ENCODE measurements at places on chromosomes 1 and 21.

DNA sequence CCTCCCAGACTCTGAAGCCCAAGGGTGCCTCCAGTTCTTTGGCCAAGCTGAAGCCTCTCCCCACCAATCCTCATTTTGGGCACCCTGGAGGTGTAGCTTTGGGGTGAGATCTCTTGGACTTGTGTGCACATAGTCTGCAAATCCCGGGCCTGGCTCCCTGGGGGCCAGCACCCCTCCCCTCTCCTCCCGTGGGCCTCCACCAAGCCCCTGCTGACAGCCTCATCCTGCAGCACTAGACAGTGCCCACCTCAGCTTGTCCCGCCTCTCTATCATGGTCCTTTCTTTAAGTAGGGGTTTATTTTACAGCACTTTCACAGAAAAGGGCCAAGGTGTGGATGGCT, 3.2 kb downstream of the GJC2 start:
- no peak for DNase-seq

- DNase-seq = no peak
These were observed 29.0 kb upstream of the RHOU start for GRCh38 chr1:228706305-228706704.

GRCh38 chr1:207021139-207021861, 11.3 kb downstream of the C1orf116 start:
- peak; percentile 80 for DNase-seq

- DNase-seq = no peak
These were observed 25.5 kb downstream of the GRIK1 start for GRCh38 chr21:29914326-29914725.

GRCh38 chr1:161198897-161199431, at the start of gene ADAMTS4:
ADAMTS4 (minus strand) TSS chr1:161199054; CDS start chr1:161198627, 427 bp downstream.
- DNase-seq = no peak

GRCh38 chr1:28144203-28145135, 32.0 kb downstream of the PTAFR start:
- DNase-seq = no peak

- DNase-seq = peak; percentile 60
These were observed 618 bp downstream of the CLCC1 start for GRCh38 chr1:108962681-108963051.

DNA sequence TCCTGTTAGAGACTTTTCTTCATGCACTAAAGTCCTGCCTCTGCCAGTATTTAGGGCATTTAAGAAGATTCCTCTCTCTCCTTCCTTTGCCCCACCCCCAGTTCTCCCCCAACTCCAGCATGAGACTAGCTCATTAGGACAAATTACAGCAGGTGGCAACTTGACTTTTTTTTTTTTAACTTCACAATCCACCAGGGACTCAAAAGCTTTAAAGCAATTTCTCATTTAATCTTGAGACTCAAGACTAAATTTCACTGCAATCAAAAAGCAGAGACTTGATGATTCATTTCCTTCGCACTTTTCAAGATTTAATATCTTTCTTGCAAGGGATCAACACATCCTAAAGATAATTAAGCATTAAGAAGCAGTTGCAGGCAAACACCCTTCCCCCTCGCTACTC, 74.9 kb downstream of the WLS start:
- DNase-seq = no peak

DNA sequence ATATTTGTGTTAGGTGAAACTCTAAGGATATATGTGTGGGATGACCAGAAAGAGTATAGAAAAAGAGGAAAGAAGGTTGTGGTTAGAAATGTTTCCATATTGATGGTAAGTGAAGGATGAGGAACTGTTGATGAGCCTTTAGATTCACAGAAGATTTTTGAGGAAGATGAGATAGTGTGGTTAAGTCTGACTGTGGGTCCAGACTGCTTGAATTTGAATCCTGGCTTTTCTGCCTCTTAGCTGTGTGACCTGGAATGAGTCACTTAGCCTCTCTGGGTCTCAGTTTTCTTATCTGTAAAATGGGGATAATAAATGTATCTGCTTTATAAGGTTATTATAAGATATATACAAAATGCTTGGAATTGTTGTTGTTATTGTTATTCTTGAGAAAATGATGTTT, 27.5 kb downstream of the RGL1 start:
- DNase-seq = no peak

- no peak for DNase-seq
These were observed 55.0 kb upstream of the EPHA8 start for GRCh38 chr1:22508329-22508728.

GRCh38 chr1:117613249-117613968, 7.6 kb downstream of the TENT5C start:
- peak; percentile 81 for DNase-seq

DNA sequence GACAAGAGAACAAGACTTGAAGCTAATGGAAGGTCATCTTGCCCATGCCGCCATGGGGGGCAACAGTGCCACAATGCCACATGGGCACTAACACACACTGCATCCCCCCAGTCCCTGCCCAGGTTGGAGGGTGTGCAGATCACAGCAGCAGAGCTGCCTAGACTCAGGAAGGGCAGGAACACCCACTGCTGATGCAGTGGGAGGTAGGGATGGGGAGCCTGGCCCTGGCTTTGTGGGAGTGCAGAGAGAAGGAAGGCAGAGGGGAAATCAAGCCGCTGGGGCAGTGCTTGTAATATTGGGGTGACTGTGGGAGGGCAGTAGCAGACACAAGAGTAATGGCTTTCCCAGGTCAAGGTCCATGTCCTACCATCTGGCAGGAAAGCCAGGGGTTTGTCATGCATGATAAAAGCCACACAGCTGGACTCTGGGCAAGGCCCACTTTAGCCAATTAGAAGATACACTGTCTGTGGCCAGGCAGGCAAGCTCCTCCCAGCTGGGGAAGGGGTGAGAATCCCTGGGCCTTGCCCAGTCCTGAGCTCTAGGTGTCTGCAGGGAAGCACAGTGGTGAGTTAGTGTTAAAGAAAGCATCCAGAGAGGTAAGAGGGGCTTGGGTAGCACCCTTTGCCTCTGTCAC, 25.4 kb upstream of the MEF2D start:
- DNase-seq = no peak

DNA sequence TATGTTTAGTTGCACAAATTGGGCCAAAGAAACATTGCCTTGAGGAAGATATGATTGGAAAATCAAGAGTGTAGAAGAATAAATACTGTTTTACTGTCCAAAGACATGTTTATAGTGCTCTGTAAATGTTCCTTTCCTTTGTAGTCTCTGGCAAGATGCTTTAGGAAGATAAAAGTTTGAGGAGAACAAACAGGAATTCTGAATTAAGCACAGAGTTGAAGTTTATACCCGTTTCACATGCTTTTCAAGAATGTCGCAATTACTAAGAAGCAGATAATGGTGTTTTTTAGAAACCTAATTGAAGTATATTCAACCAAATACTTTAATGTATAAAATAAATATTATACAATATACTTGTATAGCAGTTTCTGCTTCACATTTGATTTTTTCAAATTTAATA, 43.0 kb downstream of the CD46 start:
- DNase-seq = no peak

GRCh38 chr1:154835531-154836324, 34.4 kb downstream of the KCNN3 start:
- no peak for DNase-seq

GRCh38 chr1:67773462-67773861, 59.8 kb downstream of the GNG12 start:
- DNase-seq = no peak

GRCh38 chr1:96973605-96974004, 252.0 kb downstream of the PTBP2 start:
- no peak for DNase-seq

DNA sequence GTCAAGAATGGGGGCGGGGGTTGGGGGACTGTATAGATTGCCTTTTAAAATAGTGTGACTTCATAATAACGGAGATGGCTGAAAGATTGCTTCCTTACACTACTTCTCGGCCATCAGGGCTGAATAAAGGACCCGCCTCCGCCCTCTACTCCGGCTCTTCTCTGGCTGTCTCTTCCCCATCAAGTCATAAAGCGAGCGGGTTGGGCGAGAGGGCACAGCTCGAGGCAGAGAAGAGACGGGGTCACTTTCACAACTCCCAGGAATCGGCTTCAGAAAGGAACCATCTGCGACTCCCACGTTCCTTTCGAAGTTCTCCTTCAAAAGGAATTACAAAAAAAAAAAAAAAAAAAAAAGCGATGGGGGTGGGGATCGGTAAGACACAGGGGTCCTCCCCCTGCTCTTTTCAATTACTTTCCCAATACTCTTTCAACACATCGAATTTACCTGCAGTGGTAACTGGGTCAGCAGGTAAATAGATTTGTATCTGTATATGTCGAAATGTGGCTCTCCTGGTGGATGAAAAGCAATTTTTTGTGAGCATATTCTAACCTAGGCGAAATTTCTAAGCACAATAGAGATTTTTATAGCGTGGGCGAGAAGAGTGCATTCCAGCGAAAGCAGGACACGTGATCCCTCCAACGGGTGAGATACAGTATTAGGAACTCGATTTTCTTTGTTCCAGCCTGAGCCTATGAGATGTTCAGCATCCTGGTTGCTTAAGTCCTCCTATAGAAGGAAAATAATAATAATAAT, 2.0 kb downstream of the LRRC7 start:
- DNase-seq = no peak

GRCh38 chr21:24420689-24421088, 1186.6 kb downstream of the MRPL39 start:
- DNase-seq = no peak

GRCh38 chr1:18606443-18607288, 24.0 kb upstream of the PAX7 start:
- DNase-seq = no peak

Data from hematopoietic multipotent progenitor cell treated with erythropoietin and hydrocortisone succinate and interleukin-3 and kit ligand, for 17 days (in vitro differentiated cells).